ENCODE measurements at places on chromosomes 2 and 18.

DNA sequence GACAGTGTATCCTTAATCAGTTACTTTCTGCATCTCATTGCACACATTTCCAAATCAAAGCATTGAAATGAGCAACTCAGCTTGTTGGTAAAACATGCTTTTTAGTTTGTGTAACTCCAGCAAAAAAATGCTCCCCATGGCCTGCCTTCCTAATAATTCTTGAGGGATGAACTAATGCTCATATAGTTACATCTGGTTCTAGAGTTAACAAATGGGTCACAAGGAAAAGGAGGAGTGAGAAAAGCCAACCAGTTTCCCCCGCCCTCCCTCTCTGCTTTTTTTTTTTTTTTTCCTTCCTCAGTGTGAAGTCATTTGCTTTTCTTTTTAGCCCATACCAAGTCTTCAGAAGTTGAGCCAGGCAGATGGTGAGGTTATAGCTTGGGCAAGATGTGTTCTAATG, 231.7 kb downstream of the MTX2 start:
- DNase-seq = no peak

DNA sequence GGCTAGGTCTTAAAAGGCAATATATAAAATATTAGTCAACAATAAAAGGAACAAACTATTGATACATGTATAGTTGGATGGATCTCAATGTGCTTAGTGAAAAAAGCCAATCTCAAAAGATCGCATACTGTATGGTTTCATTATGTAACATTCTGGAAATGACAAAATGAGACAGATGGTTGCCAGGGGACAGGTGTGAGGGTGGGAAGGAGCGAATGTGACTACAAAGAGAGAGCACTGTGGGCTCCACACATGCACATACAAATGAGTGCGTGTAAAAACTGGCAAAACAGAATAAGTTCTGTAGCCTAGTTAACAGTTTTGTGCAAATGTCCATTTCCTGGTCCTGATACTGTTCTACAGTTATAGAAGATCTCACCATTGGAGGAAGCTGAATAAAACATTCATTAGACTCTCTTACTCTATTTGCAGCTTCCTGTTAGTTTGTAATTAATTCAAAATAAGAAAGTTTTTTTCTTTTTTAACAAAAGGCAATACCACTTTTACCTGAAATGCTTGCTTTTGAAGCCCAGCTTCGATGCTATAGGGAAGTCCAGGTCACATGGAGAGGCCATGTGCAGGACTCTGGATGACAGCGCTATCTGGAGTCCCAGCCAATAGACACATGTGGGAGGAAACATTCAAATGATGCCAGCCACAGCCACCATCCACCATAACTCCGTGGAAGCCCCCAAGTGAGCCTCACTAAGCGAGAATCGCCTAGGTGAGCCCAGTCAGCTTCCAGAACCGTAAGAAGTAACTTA, 21.0 kb upstream of the C2orf80 start:
- DNase-seq = no peak

DNA sequence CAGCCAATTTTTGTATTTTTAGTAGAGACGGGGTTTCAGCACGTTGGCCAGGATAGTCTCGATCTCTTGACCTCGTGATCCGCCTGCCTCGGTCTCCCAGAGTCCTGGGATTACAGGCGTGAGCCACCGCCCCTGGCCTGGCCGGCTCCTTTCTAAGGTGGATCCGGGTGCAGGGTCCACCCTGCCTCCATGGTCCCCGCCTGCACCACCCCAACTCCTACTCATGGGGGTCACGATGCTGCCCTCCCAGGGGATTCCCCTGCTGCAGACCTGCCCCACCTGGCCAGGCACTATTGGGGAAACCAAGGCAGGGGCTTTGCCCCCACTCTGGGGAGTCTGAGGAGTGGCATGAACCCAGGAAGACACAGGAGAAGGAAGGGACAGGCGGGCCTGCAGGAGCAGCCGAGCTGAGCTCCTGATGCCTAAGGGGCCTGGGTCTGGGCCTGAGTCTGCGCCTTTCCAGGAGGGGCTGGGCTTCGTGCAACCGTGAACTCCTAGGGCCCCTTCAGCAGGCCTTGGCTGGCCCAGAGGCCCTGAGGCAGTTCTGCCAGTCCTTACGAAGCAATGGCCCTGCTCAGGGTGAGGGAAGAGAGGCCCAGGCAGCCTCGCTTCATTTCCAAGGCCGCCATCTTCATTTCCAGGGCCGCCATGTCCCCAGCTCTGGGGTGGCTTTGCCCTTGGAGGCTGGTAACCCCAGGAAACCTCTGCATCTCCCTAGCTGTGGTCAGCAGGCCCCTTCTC, 67.2 kb upstream of the SMAD7 start:
- no peak for DNase-seq

DNA sequence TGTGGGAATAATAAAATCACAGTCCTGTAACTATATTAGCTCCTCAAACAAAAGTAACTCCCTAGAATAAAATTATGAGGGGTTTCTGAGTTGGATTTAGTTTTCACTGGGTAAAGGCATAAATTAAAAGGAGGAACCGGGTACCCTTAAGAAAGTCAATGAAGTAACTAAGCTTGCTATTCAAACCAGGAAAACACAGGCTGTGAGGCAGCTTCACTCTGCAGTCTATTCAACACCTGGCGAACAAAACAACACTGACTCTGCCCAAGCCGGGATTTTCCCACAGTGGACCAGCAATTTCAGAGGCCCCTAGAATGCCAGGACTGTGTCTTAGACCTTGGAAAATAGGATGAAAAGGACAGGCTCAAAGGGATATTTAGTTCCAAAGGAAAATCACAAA, 24.6 kb upstream of the CREB1 start:
- no peak for DNase-seq

DNA sequence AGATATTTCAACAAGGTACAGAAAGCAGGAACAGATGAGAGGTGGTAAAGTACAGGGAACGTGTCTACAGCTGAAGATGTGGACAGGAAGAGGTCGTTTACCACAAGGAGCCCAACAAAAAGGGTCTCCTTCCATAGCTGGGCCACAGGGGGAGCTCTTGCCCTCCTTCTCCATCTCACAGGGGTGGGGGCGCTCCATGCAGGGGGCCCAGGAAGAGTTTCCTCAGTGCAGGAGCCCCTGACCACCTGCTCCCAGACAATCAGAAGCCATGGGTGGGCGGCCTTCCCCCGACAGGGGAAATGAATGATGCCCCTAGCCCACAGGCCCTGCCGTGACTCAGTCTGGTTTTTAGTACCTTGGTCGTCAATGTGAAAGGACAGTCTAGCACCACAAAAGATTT, 163.6 kb upstream of the ZNF516 start:
- no peak for DNase-seq
